ENCODE measurements at places on chromosomes 2 and 18.

- peak; percentile 29 for DNase-seq
Observed at GRCh38 chr2:199704358-199705238, 146.4 kb downstream of the FTCDNL1 start.

DNA sequence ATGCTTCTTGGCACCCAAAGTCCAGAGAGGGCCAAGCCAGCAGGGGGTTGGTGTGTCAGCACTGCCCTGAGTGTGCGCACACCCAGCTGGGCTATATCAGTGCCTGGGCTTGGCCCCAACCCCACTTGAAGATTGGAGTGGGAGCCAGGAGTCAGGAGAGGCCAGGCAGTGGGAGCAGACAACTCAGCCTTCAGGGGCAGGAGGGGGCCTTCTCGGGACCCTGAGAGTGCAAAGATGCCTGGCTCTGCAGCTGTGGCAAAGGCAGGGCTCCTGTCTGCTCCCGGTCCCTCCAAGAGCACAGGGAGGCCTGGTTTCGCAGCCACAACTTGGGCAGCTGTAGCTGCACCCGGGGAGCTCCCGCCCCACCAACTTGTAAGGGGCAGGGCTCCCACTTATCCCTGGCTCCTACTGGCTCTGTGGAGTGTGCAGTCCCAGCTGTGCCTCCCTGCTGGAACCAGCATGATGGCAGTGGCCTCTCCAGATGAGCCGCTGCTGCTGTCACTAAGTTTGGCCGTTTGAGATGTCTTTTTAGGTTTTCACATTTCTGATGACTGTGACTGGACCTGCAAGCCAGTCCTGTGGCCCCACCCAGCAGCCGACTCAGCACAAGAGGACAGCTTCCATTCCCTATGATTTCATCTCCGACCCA lies 148.8 kb upstream of the HS6ST1 start:
- DNase-seq, result no peak

- DNase-seq, result no peak
Observed at GRCh38 chr2:54000524-54000923, 29.7 kb upstream of the PSME4 start.

DNA sequence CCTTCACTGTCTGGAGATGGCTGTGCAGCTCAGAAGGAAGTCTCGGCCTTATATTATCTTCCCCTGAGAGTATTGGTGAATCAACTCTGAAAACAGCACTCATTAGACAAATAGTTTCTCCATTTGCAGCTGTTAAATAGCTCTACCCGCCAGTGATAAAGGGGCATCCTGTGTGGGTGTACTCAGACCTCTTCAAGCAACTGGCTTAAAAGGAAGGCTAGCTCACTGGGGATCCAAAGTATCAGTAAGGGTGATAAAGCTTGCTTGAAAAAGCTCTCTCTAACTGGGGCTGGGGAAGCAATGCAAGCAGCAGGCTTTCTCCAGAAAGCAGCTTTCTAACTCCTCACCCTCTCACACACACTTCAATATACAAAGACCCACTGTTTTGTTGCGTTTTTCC lies 64.9 kb upstream of the PSMD14 start:
- no peak for DNase-seq

Measured in CD4-positive, alpha-beta T cell treated with Interleukin-4 for 1 hour (primary cell).